Urinary bladder (tissue), 4 donors: ENCODE measurements at places on chromosomes 4 and X.

GRCh38 chr4:25663781-25664180 is 8.1 kb downstream of the SLC34A2 start:
- no peak for DNase-seq

DNA sequence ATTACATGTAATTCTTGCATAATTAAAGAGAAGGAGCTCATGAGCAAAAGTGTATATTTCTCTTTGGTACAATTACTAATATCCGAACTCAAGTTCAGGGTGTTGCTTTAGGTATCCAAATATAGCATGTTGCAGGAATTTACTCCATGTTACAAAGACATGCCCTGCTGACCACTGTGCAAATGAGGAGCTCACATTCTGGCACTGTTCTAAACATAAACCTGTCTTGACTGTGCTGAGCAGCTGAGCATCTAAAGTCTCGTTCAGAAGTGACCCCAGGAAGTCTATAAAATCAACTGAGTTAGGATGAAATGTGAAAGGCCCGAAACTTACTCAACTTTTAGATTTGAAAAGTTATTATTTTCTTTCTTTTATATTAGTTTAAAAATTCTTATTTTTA is 124.3 kb downstream of the STIM2 start:
- DNase-seq, result no peak

- peak; percentile 62 for DNase-seq
Observed at GRCh38 chr4:113049421-113050370, at the start of gene ANK2. TSS of gene ANK2 (plus strand) at chr4:113049653. CDS start at chr4:113049729, 76 bp downstream.

DNA sequence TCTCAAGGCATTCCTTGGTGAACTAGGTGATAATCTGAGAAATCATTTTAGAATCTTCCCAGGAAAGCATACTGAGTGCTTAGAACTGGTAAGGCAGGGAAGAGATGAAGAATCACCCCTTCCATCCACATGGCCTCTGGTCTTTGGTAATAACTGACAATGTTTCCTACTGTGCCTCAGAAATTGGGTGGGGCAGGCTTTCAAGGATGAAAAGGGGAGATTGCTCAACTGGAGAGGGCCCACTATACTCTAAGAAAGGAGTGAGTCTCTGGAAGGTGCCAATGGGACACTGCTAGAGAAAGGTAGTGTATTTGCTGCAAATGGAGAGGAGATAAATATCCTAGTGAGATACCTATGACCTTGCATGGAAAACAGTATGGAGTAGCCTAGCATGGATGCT is 135.0 kb upstream of the SCML1 start:
- DNase-seq, result no peak

GRCh38 chr4:83109480-83110222 is 4.9 kb downstream of the PLAC8 start:
- no peak for DNase-seq

DNA sequence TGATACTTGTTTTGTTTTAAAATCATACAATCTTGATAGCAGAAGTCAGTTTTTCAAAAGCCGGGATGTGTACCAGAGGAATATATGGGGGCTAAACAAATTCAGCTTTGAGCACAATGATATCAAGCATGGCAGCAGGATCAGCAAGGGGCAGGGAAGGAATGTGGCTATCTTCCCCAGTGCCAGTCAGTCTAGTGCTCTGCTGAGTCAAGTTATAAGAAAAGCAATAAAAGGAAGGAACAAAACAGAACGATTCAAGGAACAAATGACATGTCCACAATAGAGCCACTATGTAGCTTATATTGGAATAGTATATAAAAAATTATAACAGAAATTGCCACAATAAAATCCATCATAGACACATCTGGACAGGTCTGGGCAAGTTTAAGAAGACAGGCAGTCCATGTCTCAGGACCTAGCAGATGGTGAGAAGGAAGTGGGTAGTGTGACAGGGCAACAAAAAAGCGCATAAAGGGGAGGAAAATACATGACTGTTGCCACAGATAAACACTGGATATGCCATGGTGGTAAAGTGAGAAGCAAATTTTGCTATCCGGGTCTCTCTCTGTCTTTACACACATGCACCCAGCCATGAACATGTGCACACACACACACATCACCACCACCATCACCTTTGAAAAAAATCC is 518.2 kb upstream of the HTR2C start:
- DNase-seq, result no peak

DNA sequence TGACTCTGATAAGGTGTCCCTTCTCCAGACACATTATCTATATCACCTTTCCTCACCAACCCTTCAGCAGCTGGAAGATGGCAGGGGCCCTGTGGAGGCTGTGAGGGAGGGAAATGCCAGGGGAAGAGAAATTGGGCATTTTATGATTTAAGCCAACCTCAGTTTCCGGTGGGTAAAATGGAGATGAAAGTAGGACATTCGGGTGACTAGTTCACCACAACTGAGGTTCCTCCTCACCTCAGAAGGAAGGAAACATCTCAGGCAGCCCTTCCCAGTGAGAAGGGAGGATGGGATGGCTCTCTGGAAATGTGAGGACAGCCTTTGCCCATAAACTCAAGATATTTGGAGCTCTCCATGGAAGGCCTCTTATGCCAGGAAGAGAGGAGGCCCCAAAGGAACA is 251.5 kb downstream of the MID1IP1 start:
- DNase-seq, result no peak

- DNase-seq, result no peak
Observed at GRCh38 chrX:30931920-30932319, 42.9 kb upstream of the TAB3 start.

DNA sequence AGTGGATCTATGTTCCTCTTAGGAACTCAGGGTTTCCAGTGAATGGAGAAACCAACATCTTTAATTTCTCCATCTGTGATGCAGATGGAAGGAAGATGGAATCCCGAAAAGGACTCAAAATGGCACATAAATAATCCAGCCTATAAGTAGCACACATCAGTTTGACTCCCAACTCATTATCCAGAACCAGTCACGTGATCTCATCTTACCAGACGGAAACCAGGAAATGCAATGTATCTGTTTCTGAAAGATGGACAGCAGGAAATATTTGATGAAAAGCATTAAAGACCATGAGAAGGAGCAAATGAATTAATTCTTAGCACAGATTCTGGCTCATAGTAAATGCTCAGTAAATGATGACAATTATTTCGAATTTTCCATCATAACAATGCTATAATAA is 443.1 kb upstream of the FMR1 start:
- DNase-seq, result no peak

DNA sequence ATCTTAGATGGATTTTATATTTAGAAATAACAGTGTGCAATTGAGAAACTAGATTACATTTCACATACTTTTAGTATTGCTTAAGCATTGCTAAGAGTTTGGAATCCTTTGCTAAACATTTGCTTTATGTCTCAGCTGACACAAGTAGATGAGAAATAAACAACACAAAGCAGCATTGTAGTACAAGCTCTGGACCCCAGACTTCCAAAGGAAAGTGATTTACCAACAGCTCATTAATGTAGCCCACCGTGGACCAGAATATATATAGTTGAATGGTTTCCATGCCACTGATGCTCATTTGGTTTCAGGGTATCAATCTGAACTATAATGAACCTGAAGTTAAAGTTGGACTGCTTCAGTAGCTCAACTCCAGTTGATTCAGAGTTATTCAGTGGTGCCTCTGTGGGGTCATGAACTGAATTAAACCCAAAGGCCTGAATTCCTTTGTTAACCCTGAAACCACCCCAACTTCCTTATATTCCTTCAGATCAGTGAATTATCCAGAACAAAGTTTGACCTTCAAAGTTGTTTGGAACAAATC is 132.1 kb upstream of the NEIL3 start:
- no peak for DNase-seq

DNA sequence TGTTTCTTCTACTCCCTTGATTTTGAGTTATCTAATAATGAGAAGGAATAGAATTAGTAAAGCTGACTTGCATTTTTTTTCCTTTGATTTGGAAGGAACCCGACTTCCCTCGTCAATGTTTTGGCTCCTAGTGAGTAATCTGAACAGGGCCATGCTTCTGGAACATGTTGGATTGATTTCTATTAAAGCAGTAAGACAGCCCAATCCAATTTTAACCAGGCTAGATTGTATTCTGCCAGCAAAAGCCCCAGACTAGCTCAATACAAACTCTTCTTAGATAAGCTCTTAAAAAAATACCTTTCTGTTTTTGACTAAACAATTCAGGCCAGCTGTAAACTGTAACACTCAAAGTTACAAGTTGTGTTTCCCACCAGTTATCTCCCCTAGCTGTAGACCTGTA is 126.2 kb downstream of the IRS4 start:
- DNase-seq, result no peak

DNA sequence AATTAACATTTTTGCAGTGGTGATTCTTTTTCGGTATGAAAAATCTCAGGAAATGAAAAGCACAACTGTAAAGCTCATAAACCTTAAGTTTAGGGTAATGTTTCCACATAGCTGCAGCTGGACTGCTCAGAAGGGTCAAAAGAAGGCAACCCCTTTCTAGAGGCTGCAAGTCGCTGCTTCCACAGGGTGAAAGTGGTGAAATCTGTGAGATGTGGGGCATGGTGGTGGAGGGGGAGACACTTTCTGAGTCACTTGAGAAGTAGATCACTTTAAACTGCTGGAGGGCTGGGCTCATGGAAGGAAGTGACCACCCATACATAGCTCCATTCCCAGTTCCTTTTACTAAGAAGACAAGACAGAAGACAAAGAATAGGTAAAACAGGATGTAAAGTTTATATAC is 8.7 kb downstream of the SFRP2 start:
- DNase-seq, result no peak

DNA sequence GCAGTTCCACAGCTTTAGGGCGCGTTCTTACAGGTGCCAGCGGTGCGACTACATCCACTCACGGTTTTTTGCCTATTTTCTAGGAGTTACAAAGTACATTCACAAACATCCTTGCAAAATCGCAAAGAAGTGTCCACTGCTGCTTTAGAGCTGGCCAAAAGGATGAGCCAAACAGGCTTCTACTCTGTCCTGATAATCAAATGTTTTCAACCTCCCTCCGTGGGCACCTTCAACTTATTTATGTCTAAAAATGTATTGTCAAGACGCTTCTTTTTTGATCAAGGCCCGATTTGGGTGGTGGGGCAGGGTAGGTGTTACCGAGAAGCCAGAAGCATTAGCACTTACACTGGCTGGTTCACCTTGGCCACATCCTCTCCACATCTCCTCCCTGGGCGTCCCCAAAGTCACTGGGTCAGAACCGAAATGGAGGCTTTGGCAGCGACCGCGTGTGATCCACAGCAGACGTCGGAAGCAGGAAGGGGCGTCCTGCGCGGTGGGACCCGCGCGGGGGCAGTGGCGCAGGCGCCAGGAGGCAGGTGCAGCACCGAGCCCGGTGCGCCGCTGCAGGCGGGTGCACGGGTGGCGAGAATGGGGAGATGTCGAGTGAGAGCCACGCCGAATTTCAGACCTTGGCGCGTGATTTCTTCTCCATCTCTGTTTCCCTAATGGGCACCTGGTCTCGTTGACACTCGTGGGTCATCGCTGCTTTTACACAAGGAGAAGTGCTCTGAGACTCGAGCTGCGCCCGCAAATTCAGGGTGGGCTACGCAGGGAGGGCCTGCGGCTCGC is 16.9 kb downstream of the NKX3-2 start:
- no peak for DNase-seq

DNA sequence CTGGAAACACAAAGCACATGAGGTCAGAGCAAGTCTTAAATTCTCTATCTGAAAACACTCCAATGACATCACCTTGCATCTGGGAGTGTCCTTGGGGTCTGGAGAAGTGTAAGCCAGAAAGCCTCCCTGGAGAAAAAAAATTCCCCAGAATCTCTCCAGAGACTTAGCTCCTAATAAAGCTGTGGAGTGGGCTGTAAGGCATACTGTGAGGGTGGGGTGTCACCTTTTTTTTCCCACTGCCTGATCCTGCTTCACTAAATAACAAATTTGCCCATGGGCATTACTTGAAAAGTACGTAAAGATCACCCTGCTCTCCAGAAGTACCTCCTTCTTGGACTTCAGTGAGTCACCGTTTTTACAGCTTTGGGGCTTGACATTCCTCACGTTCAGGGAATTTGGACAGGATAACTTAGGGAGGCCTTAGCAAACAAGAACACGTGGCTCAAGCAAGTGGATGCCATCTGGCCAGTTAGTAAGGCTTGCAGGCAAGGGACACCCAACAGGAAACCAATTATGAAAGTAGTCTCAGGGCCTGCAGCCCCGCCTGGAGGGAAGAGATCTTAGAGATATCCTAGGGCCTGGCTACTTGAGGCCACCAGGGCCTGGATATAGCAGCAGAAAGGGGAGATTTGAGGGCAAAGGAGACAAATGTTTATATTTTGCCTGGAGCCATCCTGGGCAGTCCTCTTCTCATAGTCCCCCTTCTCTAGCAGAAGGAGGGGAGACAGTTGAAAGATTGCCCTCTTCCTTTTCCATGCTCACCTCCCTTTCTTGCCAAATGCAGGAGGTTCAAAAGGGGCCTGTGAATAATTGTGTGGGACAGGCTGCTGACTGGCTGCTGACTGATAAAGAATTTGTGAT is 60.1 kb upstream of the PLAC1 start:
- DNase-seq, result no peak

- DNase-seq, result no peak
Observed at GRCh38 chrX:101416691-101417090, 8.7 kb downstream of the HNRNPH2 start.

GRCh38 chr4:32986236-32986635 is 2266.1 kb downstream of the PCDH7 start:
- no peak for DNase-seq

DNA sequence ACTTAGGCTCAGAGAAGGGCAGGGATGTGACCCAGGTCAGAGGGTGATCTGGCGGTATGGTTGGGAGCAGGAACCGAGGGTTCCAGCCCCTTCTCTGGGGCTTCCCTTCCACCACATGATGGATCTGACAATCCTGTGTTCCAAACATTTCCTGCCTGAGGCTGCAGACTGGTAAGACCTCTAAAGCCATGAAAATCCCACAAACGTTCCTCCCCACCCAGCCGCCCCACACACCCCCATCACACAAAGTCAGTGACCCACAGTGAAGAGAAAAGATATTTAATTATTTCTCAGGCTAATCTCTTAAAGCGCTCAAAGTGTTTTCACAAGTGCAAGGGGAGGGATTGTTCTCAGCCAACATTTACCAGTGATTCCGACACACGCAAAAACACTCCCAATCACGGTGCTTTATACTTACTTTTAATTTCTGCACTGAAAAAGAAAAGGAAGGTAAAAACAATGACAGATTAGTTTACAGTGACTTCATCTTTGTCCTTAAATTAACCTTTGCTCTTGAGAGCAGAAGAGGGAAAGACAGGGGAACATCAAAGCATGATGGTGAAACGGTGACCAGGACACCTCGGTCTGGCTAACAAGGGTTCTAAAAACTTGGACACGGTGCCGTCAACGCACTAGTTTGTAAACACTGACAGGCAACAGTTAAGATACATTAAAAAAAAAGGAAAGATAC is 42.4 kb downstream of the WDR1 start:
- no peak for DNase-seq

DNA sequence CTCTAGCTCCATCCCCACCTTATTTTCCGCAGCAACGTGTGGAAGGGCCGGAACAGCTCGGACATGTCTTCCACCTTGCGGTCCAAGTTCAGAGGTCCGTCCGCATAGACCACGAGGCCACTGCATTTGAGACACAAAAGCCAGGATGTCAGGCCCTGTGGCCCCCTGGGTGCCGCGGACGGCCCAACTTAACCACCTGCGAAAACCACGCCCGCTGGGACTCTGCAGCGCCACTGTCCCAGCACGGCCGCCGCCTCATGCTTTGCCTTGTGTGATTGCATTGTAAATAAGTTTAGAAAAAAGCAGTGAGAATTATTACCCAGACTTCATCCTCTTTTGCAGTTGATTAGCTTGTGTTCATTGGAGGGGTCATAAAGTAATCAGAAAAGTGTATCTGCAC is 58.2 kb upstream of the MXD4 start:
- no peak for DNase-seq
